Stimulated activated CD8-positive, alpha-beta memory T cell treated with anti-CD3 and anti-CD28 coated beads, Interleukin-7, amount 100 ng/mL, for 24 hours (primary cell): ENCODE measurements at places on chromosomes 3 and 15.

DNA sequence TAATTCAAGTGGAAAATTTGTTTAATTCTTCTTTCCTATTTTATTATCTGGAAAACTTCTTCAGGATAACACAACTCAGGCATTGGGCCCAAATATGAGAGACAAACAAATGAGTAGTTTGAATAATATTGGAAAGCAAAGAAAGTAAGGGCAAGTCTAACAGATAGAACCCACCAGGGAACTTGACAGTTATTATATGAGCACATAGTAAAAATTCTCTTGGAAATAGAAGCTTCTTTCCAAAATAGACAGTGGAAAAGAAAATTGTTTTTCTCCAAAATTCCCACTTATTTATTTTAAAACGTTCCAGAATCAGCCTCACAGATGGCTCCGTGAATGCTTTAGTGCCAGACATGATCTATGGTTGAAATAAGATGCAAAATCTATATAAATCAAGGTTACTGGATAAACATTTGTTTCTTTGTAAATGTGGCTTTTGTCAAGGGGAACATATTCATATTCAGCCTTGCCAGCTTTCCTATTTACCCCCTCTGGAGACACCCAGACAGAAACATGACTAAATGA is 23.9 kb downstream of the LDHAL6B start:
- DNase-seq = no peak

DNA sequence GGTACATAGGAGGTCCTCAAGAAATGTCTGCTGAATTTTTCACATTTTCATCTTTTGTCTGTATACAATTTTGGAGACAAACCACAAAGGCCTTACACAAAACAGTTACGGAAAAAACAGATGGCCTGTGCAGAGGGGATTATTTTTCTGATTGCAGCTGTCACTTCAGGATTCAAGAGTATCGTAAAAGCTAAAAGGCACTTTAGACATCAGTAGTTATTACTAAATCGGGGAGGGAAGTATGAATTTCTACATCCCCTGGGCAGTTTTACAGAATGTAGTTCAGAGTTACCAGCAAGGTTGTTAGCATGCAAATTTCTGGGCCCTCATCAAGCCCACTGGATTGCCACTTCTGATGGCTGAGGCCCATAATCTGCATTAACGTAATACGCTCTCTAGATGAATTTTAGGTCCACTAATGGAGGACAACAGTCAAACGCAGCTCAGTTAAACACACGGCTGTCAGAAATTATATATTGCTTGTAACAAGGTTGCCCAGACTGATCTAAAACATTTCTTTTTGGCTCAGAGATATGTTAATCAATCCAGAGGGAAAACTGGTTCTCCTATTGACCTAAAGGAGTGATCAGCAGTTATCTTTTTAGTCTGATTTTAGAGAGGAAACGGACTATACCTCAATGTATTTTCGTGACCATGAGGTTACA is 1.1 kb downstream of the RIOX2 start:
- DNase-seq = no peak

DNA sequence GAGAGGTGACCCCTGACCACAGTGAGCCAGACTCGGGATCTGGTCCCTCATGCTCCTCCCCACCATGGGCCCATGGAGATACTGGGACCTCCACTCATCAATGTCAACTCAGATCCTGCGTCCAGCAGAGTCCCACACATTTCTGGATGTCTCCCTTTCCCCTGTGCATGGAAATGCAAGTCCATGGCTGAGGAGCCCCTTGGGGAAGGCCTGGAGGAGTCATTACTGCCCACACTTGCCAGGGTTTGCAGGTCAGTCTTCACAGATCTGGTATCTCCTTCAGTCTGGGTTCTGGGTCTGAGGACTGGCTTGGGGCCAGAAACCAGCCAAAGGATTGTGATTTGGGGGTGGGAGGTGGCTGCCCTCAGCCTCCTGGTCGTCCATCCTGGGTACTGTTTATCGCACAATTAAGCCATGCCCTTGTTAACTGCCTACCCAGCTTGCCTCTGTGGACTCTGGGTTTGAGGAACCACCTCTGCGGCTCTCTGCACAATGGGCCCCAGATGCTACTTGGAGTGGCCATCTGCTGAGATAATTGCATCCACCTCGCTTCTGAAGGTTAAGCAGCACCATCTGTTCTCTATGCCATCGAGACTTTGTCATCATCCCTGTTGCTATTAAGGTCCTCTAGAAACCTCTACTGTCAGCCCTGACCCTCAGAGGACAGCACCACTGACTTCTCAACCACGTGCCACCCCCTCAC is 49.9 kb upstream of the KLF13 start:
- no peak for DNase-seq

DNA sequence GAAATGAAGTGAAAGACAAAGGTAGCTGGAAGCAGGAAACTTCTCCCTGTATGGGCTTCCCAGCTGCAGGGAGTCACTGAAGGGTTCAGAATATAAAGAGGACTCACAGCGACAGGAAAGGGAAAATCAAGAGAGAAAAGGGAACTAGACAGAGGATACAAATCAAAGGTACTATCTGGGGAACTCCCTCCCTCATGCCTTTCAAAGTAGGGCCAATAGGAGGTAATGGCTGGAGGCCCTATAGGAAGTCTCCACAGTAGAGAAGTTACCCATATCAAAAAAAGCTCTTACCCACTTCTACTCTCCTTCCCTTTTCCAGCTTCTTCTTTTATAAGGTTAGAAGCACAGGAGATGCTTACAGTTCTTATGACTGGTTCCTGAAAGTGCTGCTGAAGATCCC is 43.5 kb downstream of the FMN1 start:
- no peak for DNase-seq

DNA sequence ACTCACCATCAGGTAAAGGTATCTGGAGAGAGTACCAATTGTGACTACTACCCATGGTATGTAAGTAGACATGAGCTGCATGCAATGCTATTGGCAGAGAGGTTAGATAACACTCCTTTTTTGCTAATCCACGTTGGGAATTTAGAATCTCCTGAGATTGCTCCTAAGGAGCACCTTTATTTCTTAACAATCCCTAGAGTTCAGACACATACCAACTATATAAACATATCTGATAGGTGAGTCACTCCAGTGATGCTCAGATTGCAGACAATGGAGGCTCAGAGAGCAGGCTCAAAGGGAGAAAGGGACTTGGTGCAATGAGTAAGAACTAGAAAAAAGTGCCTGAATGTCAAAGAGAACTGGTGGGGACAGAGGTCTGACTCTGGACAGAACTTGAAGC is 47.0 kb upstream of the LRRFIP2 start:
- no peak for DNase-seq

GRCh38 chr3:143210141-143210540 is 90.6 kb downstream of the CHST2 start:
- DNase-seq = no peak

- DNase-seq = no peak
Measured at GRCh38 chr3:153410517-153410916, 248.5 kb downstream of the RAP2B start.

GRCh38 chr15:49428409-49429095 is 5.5 kb downstream of the FGF7 start:
- no peak for DNase-seq

- DNase-seq = no peak
Measured at GRCh38 chr3:182605882-182606611, 187.3 kb upstream of the ATP11B start.

GRCh38 chr15:32723171-32723948 is 5.6 kb downstream of the GREM1 start:
- no peak for DNase-seq

DNA sequence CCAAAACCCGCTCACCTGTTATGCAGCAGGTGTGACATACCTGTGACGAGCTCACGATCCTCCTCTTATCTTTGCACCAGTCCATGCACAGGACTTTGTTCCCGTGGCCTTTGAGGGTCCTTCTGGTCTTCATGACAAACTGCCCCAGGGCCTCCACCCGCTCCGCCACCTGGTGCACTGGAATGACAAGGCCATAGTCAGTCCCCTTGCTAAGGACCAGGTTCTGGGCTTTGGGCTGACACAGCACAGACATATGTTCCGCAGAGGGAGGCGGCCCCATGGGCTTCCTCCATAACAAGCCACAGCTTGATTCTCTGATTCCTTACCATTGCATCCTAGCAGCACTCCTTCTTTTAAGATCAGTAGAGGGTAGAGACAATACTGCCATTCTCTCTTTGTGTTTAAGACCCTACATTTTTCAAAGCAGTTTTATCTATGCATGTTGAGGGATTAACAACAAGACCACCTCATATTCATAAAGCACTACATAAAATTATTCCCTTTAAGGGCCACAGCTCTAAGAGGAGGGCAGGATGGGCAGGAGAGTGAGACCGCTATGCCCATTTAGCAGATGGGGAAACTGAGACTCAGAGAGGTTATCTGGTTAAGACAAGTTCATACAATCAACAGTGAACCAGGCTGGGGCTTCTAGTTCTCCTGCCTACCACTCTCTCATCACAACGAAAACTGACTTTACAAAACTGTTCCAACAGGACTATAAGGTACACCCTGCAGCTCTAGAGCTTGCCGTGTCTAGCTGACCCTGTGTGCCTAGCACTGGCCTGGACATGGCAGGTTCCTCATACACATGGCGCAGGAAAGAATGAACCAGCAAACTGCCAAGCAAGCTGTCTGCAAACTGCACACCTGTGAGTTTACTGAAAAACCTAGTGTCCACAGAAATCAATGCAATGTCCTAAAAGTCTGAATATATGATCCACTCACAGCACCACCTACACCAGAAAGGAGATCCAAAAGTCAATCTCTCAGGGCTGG is 37.0 kb downstream of the GNB5 start:
- DNase-seq = no peak

GRCh38 chr3:157578181-157578580 is 75.0 kb upstream of the VEPH1 start:
- no peak for DNase-seq
